Brain pericyte (primary cell): ENCODE measurements at places on chromosomes 3 and 15.
A peak's percentile ranks its signal among the peaks of the same experiment; 100 is the strongest.

GRCh38 chr3:194373028-194373427 lies 3.5 kb upstream of the LRRC15 start:
- DNase-seq, result no peak

DNA sequence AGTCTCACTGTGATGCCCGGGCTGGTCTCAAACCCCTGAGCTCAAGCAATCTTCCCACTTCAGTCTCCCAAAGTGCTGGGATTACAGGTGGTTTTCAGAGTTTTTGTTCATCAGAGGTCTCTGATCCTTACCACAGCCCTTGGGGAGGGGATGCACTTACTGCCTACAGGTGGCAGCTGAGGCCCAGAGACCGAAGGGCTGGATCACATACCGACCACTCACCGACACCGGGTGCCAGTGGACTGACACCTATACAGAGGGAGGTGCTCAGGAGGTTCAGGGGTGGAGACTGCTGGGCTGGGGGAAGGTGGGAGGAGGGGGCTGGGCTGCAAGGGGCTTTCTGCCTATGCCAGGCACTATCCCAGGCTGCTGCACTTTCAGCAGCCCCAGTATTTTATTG lies 19.5 kb downstream of the DUSP7 start:
- DNase-seq, result no peak

- DNase-seq, result no peak
Observed at GRCh38 chr3:16998236-16998923, 113.6 kb downstream of the PLCL2 start.

GRCh38 chr3:94065819-94066480 lies 3.1 kb downstream of the NSUN3 start:
- DNase-seq, result no peak

GRCh38 chr15:75058127-75058905 lies 34.9 kb downstream of the PPCDC start:
- no peak for DNase-seq

GRCh38 chr15:51363383-51363782 lies 21.9 kb downstream of the GLDN start:
- no peak for DNase-seq

GRCh38 chr15:48469681-48470080 lies 138.5 kb downstream of the DUT start:
- no peak for DNase-seq

- peak; percentile 55 for DNase-seq
Observed at GRCh38 chr15:58551764-58552504, 120.1 kb downstream of the LIPC start.

DNA sequence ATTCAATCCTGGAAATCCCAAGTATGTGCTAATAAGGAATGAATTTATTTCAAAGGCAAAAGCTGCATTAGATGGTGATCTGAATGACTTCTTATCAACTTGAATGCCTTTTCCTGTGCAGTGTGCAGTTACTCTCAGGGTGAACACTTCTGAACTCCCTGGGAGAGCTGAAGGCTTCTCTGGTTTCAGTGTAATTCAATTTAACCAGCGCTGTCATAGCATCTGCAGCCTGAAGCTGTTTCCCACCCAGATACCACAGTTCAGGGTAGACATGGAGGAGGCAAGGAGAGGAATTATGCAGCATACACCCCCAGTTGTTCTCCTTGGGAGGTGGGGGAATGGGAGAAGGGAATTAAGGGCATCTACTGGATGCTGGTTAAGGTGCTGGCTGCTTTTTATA lies 49.1 kb upstream of the PRR23C start:
- DNase-seq, result no peak

DNA sequence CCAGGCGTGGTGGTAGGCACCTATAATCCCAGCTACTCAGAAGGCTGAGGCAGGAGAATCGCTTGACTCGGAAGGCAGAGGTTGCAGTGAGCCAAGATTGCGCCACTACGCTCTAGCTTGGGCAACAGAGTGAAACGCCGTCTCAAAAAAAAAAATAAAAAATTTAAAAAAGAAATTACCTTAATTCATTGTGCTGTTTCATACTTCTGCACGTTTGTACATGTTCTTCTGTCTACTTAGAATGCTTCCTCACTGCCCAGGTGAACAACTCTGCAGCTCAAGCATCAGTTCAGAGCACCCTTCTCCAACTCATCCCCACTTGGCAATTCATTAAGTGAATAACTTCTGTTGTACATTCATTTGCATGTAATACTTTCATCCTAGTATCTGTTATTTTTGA lies 14.0 kb downstream of the CAPN7 start:
- DNase-seq, result no peak

GRCh38 chr15:51620641-51621040 lies 1.9 kb downstream of the DMXL2 start:
- DNase-seq, result no peak

GRCh38 chr3:27594096-27594690 lies 110.0 kb upstream of the SLC4A7 start:
- no peak for DNase-seq

DNA sequence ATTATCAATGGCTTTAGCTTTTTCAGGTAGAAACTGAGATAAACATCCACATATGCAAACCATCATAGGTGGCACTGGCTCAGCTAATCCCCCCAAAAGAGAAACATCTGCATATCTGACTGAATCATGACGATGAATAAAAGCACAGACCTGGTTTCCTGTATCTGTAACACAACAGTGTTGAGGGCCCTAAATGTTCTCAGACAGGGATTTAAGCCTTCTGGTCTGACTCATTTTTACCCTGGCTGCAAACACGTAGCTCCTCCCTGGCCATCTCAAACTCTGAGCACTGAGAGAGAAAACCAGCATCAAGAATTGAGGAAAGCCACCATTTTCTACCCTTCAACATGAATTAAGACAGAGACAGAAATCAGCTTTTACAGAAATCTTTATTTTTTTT lies 35.2 kb downstream of the GLB1 start:
- DNase-seq, result no peak

DNA sequence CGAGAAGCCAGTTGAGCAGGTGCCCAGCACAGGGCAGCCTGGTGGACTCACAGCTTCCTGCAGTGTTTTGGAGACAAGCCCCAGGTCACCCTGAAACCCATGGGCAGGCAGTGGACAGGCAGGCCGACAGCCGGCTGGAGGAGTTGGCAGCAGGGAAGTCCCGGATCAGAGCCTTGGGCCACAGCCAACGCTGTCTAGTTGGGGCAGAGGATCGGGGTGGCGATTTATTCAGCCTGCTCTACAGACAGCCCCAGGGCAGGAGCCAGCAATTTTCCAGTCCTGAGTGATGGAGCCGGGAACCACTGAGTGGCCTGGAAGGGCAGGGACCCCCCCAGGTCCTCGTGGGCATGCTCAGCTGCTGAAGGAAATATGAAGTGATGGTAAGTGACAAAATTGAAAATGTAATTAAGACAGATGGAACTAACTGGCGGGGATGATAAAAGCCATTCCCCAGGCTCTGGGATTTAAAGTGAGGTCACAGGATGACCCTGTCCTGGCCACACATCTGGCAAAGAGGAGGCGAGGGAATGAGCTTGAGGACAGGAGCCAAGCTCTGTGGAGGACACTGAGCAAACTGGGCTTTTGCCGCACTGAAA lies 34.4 kb upstream of the TBC1D21 start:
- no peak for DNase-seq

DNA sequence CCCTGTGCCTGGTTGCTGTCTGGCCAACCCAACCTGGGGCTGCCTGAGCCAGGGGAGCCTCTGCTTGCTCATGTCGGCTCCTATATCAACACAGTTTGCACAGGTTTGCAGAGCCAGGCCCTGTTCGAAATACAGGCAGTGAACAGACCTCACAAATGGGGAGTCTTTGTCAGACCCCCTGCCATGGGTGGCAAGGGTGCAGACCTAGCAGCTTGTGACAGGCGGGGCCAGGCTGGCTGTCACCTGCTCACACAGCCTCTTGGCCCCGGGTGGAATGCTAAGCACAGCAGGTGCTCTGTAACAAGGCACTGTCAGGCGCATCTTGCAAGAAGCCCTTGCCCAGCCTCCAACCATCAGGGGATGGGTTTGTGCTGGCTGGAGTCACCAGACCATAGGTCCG lies 47.3 kb downstream of the BDH1 start:
- DNase-seq, result no peak

GRCh38 chr3:197367081-197367780 lies 68.8 kb upstream of the DLG1 start:
- peak; percentile 59 for DNase-seq
